CD8-positive, alpha-beta memory T cell (primary cell): ENCODE measurements at places on chromosomes 4 and X.

GRCh38 chr4:3233391-3234071 is 15.4 kb upstream of the MSANTD1 start:
- DNase-seq = no peak

DNA sequence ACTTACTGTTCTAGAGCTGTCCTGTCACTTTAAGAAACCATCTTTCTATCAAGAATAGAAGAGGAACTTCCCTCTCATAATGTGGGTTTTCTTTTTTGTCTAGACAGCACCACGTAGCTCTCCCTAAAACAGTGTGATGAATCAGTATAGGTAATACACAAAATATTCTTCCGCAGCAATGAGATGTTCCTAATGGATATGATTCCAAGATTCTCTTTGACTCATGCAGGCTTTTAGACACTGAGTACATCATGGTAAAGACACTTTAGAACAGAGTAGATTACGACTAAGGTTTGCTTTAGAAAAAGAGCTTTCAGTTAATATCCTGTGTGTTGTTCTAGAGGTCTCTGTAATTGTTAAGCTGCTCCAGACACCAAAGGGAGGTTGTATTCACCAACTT is 69.8 kb downstream of the PTTG2 start:
- DNase-seq = no peak

DNA sequence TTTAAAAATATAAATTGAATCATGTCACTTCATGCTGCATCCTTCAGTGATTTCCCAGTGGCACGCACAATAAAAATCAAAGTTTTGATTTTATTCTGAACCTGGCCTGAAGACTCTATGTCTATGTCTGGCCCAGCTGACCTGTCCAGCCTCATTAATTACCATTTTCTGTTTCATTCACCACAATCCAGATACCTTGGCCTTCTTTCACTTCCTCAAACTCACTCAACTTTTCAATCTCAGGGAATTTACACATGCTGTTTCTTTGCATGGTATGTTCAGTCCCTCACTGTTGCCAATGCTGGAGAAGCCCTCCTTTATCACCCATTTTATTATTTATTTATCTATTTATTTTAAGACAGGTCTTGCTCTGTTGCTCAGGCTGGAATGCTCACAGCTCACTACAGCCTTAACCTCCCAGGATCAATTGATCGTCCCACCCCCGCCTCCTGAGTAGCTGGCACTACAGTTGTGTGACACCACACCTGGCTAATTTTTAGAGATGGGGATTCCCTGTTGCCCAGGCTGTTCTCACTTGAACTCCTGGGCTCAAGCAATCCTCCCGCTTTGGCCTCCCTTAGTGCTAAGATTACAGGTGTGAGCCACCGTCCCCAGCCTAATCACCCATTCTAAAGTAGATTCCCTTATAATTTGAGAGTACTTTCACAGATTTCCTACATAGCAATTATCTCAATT is 43.1 kb downstream of the ZGRF1 start:
- no peak for DNase-seq

DNA sequence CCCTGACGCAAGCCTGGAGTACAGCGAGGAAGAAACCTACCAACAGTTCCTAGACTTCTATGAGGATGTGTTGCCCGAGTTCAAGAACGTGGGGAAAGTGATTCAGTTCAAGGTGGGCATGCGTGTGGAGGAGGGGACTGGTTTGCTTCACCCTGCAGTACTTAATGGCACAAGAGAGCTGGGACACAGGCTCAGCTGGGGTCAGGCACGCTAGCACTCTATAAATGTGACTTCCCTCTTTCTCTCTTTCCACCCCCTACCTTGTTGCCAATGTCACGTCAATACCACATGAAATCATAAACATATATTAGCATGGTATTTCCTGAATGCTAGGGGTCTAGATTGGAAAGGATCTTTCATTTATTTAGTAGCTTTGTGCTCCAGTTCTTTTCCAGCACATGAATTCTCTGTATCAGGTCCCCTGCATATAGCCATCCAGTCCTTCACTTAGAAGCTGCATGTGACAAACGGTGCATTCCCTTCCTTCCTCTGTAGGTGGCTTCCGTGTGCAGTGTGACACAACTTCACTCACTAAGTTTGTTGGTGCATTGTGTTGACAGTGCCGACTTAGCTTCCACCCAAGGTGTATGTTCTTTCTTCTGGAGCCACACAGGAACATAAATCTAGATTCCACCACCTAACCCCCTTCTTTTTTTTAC is 25.6 kb downstream of the ZRSR2 start:
- no peak for DNase-seq

DNA sequence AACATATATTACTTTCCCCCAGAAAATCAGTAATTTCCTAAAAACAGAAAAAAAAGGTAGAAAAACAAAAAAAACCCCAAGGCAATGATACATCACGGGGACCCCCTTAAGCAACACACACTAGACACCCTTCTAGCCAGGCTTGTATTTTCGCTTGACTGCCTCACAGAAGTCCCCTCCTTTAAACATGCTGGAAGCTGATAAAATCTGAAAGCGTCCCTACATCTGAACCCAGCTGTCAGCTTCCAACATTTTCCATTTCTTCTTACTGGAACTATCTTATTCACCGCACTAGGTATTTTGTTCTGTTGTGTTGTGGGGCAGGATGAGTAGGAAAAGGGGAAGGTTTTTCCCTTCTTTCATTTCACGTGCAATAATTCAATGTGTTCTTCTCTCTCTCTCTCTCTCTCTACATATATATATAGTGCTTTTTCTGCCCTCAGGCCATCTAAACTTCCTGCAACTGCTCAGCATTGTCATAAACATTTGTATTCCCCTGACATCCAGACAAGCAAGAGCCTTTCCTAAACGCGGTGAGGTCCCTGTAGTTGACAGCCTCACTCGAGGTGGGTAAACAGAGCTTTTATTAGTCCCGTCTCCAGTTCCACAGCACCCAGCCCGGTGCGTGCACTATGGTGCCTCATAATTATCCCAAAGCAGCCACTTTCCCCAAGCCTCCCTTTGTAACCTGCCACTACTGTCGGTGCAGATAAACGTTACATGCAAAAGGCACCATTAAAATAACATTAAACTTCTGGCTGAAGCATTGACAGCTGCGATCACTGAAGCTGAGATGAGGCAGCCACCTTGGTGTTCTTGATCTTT is 82.5 kb downstream of the GATB start:
- DNase-seq = no peak

- no peak for DNase-seq
These were observed 352.5 kb upstream of the ADGRL3 start for GRCh38 chr4:60847614-60848013.

- no peak for DNase-seq
These were observed 29.3 kb downstream of the DYNLT3 start for GRCh38 chrX:37818031-37818430.

DNA sequence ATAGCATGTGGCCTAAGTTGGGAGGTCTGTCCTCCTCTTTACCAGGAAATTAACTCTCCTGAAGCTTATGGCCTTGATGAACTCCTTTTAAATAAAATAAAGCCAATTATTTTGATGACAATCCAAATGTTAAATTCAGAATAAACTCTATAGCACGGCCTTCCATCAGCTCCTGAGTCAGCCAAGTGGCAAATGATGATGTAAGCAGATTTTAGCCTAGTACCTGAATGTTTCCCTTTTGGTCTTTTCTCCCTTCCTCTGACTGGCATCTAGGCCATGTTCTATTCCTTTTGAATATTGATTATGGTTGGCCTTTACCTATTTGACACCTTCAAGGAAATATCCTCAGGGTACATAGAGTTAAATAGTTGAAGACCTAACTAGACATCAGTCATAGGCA is 76.2 kb downstream of the PARM1 start:
- DNase-seq = no peak
